Activated T-cell treated with anti-CD3 and anti-CD28 coated beads, Interleukin-2, amount 50 U/mL, for 72 hours (primary cell): ENCODE measurements at places on chromosomes 11 and 22.

DNA sequence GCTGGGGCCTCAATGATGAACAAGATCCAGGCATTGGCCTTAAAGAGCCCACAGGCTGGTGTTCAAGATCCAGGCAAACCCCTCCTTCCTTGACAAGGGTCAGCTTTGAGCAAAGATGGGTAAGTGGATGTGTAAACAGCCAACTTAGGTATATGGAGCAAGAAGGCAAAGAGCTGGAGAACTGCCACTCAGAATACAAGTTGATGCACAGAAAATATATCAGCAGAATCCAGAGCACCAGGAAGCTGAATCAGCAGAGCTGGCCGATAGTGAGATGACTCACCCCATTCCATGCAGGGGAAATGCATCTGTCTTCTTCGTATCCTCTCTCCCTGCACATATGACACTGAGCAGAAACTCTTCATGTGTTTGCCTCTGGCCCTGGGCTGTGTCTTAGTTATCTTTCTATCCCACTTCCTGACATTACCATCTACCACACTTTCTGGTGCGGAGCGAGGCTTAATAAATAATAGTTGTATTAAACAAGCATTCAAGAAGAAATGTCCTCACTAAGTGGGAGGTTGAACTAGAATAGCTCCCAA lies 57.8 kb downstream of the ENDOD1 start:
- H3K27ac ChIP-seq, result no peak overlapping the region
- no peak overlapping the region for H3K4me3 ChIP-seq
- no peaks in the 10 kb centered on the region for H3K36me3 ChIP-seq
- DNase-seq, result no peak
- peaks cover 22% of the 10 kb centered on the region for H3K27me3 ChIP-seq

GRCh38 chr11:12219757-12220156 lies 109.4 kb downstream of the MICAL2 start:
- H3K27ac ChIP-seq, result no peak overlapping the region
- H3K4me3 ChIP-seq, result no peak overlapping the region
- H3K36me3 ChIP-seq, result peaks cover 52% of the 10 kb centered on the region
- no peak for DNase-seq

- no peaks in the 10 kb centered on the region for H3K4me1 ChIP-seq
- no peak overlapping the region for H3K4me3 ChIP-seq
- H3K27ac ChIP-seq, result no peak overlapping the region
- no peaks in the 10 kb centered on the region for H3K36me3 ChIP-seq
- no peak for DNase-seq
- peaks cover 83% of the 10 kb centered on the region for H3K27me3 ChIP-seq
These were observed 14.8 kb downstream of the LMO2 start for GRCh38 chr11:33877038-33877437.

- peaks cover 8% of the 10 kb centered on the region for H3K27me3 ChIP-seq
- H3K4me1 ChIP-seq, result peaks cover 4% of the 10 kb centered on the region
- peak; percentile 80 for DNase-seq
- no peak overlapping the region for H3K27ac ChIP-seq
- no peak overlapping the region for H3K4me3 ChIP-seq
These were observed 18.2 kb downstream of the IFT27 start for GRCh38 chr22:36757668-36758211.

- H3K27me3 ChIP-seq, result peaks cover 6% of the 10 kb centered on the region
- DNase-seq, result no peak
- no peak overlapping the region for H3K4me3 ChIP-seq
These were observed 66.7 kb upstream of the LMO1 start for GRCh38 chr11:8330404-8330803.

DNA sequence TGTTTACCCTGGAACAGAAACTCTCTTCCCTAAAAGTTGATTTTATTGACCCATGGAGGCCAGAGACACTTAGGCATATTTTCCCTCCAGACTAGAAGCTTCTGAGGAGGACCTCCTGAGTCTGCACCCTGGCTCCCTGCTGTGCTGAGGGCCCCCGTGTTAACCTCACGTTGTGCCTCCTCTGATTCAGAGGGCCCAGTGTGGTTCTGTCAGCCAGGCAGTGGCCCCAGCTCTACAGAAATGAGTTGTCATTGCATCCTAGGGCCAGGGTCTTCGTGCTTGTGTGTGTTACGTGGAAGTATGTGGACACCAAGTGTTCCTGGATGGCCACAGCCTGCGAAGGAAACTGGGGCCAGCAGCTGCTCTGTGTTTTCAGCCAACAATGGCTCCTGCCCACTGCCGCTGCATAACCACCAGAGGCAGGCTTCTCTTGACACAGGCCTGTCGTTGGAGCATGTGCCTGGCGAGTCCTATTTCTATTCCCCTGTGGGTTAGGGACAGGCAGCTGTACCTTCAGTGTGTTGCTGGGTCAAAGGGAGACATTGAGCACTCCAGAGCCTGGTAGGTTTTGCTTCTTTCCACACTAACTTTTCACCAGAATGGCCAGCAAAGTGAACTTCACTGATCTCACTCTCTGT lies 44.5 kb downstream of the MED15 start:
- H3K4me1 ChIP-seq, result peaks cover 86% of the 10 kb centered on the region
- peak; percentile 88 for DNase-seq
- H3K27ac ChIP-seq, result peak overlapping the region; percentile 100
- no peaks in the 10 kb centered on the region for H3K27me3 ChIP-seq
- H3K4me3 ChIP-seq, result peak overlapping the region; percentile 80

DNA sequence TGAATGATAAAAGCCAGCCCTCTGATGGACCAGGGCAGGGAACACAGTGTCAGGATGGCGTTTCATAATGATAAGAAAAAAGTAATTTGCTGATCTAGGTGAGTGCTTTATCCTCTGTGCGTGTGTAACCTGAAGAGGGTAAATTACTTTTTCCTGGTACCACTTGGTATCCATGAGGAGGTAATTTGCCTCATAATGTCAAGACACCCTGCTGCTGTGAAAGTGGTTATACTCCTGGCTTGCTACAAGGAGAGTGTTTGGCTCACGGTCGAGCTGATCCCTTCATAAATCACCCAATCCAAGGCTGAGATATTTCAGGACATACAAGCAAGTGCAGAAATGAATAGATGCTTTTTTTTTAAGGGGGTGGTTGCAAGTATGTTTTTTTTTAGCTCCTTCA lies 207.2 kb upstream of the PGR start:
- H3K27me3 ChIP-seq, result no peaks in the 10 kb centered on the region
- H3K4me1 ChIP-seq, result no peaks in the 10 kb centered on the region
- no peak overlapping the region for H3K27ac ChIP-seq
- no peak overlapping the region for H3K4me3 ChIP-seq

DNA sequence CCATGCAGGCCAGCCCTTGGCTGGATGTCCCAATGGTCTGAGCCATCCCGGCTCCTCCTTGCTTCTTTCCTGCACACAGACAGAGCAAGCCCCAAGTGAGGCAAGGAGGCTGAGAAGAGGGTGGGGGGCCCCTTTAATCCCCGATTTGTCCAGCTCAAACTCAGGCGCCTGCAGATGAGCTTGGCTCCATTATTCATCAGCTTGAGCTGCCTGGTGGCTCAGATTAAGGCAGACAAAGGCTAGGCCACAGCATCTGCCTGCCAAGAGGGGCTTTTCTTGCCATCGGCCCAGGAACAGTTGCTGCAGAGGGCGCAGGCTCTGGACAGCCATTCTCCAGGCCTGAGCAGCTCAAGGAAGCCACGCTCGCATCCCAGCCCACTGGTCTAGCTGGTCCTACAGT lies 35.4 kb downstream of the LMO1 start:
- H3K27ac ChIP-seq, result no peak overlapping the region
- H3K27me3 ChIP-seq, result peaks cover 4% of the 10 kb centered on the region
- DNase-seq, result no peak
- H3K36me3 ChIP-seq, result no peaks in the 10 kb centered on the region
- H3K4me3 ChIP-seq, result no peak overlapping the region

DNA sequence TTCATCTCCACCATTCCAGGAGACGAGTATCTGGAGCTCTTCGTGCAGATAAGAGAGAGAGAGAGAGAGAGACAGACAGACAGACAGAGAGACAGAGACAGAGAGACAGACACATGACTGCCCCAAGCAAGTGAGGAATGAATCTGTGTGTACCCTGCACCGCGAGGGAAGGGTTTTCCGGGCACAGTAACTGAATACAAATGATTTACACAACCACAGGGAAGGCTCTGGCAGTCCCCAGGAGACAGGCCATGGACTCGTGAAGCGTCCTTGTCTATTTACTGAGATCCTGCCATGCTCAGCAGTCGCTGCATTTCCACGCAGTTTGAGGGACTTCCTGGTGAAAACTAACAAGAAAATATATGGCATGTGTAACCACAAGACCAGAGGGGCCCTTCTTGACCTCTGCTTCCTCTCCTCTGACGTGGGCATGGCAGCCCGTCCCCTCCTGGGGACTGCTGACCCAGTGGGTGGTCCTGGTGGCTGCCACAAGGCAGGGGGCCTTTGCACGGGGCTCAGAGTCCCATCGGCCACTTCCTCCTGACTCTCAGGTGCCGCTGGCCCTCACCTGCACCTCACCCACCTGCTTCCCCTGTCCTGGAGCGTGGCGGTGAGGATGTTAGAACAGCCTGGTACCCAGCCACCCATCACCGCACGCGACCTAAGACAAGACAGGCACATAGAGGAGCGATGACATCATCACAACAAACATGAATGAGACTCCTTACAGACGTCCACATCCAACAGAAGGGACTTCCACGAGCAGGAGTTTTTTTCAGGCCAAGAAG lies 75.9 kb downstream of the PHF21B start:
- no peaks in the 10 kb centered on the region for H3K4me1 ChIP-seq
- no peaks in the 10 kb centered on the region for H3K27me3 ChIP-seq
- DNase-seq, result no peak
- no peaks in the 10 kb centered on the region for H3K36me3 ChIP-seq
- H3K27ac ChIP-seq, result no peak overlapping the region

- H3K4me3 ChIP-seq, result no peak overlapping the region
- H3K27ac ChIP-seq, result no peak overlapping the region
- H3K4me1 ChIP-seq, result no peaks in the 10 kb centered on the region
- no peaks in the 10 kb centered on the region for H3K36me3 ChIP-seq
These were observed 120.8 kb upstream of the POU2AF2 start for GRCh38 chr11:111124724-111125123.

GRCh38 chr11:133081730-133082452 lies 450.4 kb downstream of the OPCML start:
- no peak overlapping the region for H3K4me3 ChIP-seq
- H3K27ac ChIP-seq, result no peak overlapping the region
- H3K36me3 ChIP-seq, result no peaks in the 10 kb centered on the region
- DNase-seq, result no peak
- H3K4me1 ChIP-seq, result no peaks in the 10 kb centered on the region

DNA sequence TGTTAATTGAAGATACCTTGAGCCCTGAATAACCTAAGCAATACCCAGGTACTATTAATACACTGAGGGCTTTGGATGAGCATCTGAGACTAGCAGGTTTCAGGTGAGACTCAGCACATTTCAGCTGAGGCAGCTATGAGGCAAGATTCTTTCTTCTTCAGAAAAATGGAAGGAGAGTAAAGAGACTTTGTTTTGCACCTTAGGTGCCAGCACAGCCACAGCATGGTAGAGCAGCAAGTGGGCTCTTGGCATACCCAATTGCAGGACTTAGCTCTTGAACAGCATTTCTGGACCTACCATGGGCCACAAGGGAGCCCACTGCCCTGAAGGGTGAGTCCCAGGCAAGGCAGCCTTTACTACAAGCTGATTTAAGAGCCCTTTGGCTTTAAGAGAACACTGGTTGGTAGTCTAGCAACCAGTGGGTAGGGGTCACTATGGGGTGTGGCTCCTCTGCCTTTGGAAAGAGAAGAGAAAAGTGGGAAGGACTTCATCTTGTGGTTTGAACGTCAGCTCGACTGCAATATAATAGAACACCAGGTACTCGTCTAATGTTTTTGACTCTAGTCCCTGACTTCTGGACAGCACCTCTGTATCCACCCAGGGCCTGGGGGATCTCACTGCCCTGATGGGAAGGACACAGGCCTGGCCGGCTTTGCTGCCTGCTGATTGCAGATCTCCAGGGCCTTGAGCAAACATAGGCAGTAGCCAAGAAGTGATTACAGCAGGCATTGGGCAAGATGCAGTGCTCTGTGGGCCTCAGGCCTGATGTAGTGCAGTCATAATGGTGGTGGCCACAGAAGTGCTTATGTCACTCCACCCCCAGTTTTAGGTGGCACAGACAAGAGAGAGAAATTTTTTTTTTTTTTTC lies 73.3 kb downstream of the GLYATL1 start:
- peaks cover 24% of the 10 kb centered on the region for H3K27me3 ChIP-seq
- no peaks in the 10 kb centered on the region for H3K4me1 ChIP-seq
- DNase-seq, result no peak
- H3K4me3 ChIP-seq, result no peak overlapping the region

DNA sequence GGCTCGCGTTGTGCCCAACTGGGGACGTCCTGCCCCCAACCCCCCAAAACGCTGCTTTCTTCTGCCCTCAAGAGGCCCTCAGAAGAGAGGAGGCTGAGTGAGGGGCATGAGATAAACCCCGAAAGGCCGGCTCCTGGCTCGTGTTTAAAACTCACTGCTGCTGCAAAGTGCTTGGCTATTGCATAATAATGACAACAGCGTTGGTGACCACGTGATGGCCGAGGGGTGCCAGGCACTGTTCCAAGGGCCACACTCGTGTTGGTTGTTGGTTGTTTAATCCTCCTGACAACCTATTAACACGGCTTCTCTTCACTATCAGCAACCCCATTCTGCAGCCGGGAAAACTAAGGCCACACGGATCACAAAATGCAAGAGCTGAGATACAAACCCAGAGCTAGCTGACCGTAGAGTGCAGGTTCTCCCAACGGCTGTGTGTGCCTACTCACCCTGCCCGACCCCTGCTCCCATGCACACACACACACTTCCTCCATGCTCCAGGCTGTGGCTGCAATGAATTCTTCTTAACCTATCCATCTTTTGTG lies 51.0 kb downstream of the ANO1 start:
- no peak overlapping the region for H3K4me3 ChIP-seq
- H3K4me1 ChIP-seq, result no peaks in the 10 kb centered on the region
- H3K36me3 ChIP-seq, result no peaks in the 10 kb centered on the region
- no peak overlapping the region for H3K27ac ChIP-seq
- H3K27me3 ChIP-seq, result no peaks in the 10 kb centered on the region
- no peak for DNase-seq

DNA sequence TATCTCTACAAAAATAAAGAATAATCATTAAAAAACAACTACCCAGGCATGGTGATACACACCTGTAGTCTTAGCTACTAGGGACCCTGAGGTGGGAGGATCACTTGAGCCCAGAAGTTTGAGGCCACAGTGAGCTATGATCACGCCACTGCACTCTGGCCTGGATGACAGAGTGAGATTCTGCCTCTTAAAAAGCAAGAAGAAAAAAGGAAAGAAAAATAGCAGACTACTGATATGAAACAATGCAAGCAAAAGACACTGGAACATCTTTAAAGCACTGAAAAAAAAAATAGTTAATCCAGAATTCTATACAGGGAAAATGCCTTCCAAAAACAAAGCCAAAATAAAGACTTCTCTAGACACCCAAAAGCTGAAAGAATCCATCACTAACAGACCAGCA lies 5.9 kb downstream of the VPS37C start:
- H3K27ac ChIP-seq, result no peak overlapping the region
- H3K4me1 ChIP-seq, result peaks cover 28% of the 10 kb centered on the region
- no peak overlapping the region for H3K4me3 ChIP-seq
- H3K36me3 ChIP-seq, result peaks cover 12% of the 10 kb centered on the region
- H3K27me3 ChIP-seq, result no peaks in the 10 kb centered on the region

DNA sequence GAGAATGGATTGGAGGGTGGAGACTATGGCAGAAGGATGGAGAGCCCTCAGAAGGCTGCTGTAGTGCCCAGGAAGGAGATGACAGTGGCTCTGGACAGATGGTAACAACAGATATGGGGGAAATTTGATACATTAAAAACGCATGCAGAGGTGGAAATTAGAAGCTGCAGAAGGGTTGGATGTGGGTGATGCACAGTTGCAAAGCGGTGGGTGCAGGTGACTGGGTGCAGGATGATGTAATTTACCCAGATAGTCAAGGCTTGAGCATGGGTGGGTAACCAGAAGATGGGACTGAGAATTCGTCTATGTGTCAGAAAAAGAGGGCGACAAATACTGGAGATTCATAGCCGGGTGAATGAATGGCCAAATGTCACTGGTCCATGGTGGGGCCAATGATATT lies 570.3 kb downstream of the MN1 start:
- no peaks in the 10 kb centered on the region for H3K36me3 ChIP-seq
- H3K27me3 ChIP-seq, result peaks cover 14% of the 10 kb centered on the region
- no peaks in the 10 kb centered on the region for H3K4me1 ChIP-seq
- no peak overlapping the region for H3K27ac ChIP-seq
- no peak for DNase-seq
